Cardiac septum (tissue), 1 donor: ENCODE measurements at places on chromosomes 3 and 15. TPM values are rescaled to one million over a fixed set of nuclear protein-coding genes. Genes with fewer than 3 reads are reported as not detected.

ACKR4 gene
- total RNA-seq: 1.6 TPM

TM4SF1 gene
- total RNA-seq: 84.7 TPM

CD80 gene
- total RNA-seq: 0.46 TPM

CCR8 gene
- total RNA-seq: not detected

CLDND1 gene
- 80.8 TPM for total RNA-seq

SUCLG2 gene
- total RNA-seq: 62.5 TPM

PPP1R14D gene
- total RNA-seq: not detected

GRCh38 chr3:144466114-144466513, 494.5 kb downstream of the DIPK2A start:
- DNase-seq: no peak

DNA sequence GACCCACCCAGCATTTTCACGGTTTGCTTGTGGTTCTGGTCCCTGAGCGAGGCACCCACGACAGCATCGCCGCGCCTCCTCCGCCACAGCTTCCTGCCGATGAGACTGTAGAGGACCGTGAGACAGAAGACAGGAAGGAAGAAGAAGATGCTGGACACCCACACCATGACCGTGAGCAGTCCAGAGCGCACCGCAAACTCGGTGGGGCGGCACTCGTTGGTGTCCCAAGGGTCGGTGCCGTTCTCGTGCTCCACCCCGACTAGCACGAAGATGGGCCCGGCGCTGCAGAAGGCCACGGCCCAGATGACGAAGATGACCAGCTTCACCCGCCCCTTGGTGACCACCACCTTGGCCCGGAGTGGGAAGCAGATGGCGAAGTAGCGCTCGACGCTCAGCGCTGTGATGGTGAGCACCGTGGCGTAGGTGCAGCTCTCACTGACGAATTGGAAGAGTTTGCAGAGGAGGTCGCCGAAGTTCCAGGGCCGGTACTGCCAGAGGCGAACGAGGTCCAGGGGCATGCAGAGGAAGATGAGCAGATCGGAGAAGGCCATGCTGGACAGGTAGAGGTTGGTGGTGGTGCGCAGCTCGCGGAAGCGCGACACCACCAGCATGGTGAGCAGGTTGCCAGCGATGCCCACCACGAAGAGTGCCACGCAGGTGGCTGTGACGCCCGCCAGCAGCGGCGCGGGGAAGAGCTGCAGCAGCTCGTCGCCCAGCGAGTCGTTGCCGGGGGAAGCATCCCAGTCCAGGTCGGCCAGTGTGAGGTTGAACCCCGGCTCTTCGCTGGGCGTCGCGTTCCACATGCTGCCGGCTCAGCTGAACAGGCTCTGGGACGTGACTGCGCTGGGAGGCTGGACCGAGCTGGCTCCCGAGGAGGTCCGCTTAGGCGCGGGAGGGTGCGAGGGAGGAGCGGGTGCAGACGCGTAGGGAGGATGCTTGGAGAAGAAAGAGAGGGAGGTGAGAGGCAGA, at the start of gene GHSR:
Gene GHSR, minus strand, starts transcription at position 846 of the 969 bp plus-strand sequence. Its CDS starts 43 bp downstream, at position 803.
- DNase-seq: no peak

DNA sequence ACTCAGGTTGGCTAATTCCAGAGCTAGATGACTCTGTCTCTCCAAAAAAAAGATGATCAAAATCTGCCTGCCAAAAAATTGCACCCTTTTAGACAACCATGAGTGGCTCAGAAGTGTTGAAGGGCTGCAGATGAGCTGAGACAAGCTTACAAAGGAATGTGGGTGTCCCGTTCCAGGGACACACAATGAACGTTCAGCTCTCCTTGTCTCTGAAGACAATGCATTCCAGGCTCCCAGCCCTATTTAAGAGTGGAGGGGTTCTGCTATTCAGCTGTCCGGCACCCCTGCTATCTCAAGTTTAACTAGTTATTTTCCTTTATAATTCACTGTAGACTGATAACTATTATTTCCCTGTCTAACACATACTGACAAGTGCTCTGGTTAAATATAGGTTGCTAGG, 355.1 kb upstream of the WNT5A start:
- no peak for DNase-seq

GRCh38 chr3:126373682-126374601, 16.7 kb upstream of the KLF15 start:
- no peak for DNase-seq

DNA sequence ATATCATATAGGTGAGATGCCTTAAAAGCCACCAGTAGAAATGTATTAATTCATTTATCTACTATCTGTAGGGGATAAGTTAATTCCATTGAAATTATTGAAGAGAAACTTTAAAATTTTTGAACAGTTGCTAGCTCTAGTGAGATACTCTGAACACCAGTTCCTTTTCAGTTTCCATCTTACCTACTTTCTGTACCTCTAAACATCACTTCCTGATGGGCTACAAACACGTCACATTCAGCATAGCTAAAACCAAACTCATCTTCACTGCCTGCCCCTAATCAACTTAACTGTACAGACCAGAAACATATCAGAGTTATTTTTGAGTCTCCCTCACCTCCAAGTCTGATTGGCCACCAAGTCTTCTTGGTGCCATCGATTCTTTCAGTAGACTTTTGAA, 88.9 kb downstream of the FEZF2 start:
- DNase-seq: no peak

DNA sequence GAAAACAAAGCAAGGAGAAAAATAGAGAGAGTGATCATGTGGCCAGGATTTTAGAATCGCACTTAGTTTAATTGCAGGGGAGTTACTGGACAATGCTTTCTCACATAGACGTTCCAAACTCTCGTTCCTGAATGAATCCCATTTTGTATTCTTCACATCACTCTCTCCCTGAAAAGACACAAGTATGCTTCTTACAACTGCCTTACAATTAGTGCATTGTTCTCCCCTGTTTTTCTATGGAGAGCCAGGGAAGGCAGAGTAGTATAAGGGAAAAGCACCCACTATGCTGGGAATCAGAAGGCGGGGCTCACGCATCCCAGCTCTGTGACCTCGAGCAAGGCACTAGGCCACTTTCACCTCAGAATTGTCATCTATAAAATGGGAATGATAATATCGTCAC, 14.4 kb downstream of the TMOD2 start:
- DNase-seq: no peak

- DNase-seq: no peak
These were observed 139.6 kb downstream of the PTPRG start for GRCh38 chr3:61701011-61701410.

GRCh38 chr3:159907828-159908227, 80.8 kb upstream of the IL12A start:
- DNase-seq: no peak

GRCh38 chr3:11549580-11550140, 94.1 kb downstream of the VGLL4 start:
- DNase-seq: no peak

- no peak for DNase-seq
These were observed 7.5 kb downstream of the SOX14 start for GRCh38 chr3:137771401-137772213.

DNA sequence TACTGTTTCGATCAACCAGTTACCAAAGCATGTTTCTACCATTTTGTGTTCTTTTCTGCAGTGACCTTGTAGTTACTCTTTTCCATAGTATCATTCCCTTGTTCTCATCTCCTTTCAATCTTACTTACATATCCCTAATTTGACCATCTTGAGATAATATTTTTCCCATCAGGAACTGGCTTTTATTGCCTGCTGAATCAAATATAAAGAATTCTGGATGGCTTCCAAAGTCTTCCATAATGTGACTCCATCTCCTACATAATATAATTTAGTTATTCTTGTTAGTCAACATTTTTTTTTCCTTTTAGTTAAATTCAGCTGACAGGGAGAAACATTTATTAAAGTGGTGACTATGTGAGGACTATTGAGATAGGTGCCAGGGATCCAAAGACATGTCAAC, 7.0 kb downstream of the USP8 start:
- DNase-seq: no peak
